ENCODE measurements at places on chromosomes 3 and 15. TPM values are rescaled to one million over a fixed set of nuclear protein-coding genes. Genes with fewer than 3 reads are reported as not detected.

- peaks cover 13% of the 10 kb centered on the region for H3K4me1 ChIP-seq
- H3K27ac ChIP-seq, result no peak overlapping the region
- no peaks in the 10 kb centered on the region for H3K27me3 ChIP-seq
- H3K4me3 ChIP-seq, result no peak overlapping the region
- no peak for DNase-seq
- H3K36me3 ChIP-seq, result peaks cover 37% of the 10 kb centered on the region
Observed at GRCh38 chr15:77475001-77475400, 54.3 kb downstream of the HMG20A start.

DNA sequence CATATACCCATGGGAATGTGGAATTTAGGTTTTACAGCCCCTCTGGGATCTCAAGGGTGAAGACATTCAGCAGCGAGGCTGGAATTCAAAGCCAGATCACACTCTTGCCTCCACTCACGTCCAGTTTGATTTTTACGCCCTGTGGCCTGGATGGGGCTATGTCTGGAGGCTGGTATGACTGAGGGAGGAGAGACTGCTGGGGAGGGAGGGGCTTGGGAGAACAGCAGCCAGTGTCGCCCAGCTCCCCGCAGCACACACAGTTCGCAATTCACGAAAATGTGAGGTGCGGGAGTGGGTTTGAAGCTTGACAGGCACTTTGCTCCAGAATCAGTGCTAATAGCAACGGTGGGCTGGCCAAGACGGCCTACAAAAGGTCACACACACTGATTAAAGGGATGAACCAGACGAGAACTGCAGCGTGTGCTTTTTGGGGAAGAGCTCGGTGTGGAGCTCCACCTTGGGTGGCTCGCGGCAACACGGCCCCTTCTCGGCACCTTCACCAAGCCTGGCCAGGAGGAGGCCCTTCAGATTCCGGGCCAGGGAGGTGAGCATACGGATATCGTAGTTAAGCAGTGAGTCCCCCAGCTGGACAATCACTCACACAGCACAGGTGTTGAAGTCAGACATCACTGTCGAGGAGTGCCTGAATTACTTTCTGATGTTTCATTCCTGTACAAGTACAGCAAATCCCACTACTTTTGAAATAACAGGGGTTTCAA lies 16.4 kb downstream of the EHD4 start:
- no peak overlapping the region for H3K4me3 ChIP-seq
- H3K36me3 ChIP-seq, result peaks cover 18% of the 10 kb centered on the region
- peaks cover 23% of the 10 kb centered on the region for H3K4me1 ChIP-seq
- DNase-seq, result no peak

DNA sequence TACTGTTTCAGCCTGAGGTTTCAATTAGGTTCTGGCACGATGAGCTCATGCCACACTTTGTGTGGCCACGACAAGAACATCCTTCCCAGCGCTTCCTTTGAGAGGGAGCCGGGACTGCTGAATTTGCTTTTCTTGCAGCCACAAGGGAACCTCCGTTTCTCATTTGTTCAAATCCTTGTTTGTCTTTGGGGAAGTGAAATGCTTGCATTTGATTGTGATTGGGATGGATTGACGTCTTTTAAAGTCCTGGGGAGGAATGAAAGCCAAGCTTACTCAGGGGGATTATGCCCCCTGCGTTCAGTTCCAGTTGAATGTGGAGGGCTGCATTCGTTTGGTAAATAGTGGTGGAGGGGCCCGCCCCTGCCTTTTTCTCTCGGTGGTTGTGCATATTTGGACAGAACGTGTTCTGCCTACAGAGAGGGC lies 277.6 kb downstream of the THSD4 start:
- no peak for DNase-seq
- H3K36me3 ChIP-seq, result no peaks in the 10 kb centered on the region
- peaks cover 5% of the 10 kb centered on the region for H3K4me1 ChIP-seq
- H3K4me3 ChIP-seq, result no peak overlapping the region
- no peak overlapping the region for H3K27ac ChIP-seq

GRCh38 chr15:87954793-87955192 lies 301.7 kb downstream of the NTRK3 start:
- DNase-seq, result no peak
- H3K27ac ChIP-seq, result no peak overlapping the region
- no peak overlapping the region for H3K4me3 ChIP-seq
- no peaks in the 10 kb centered on the region for H3K4me1 ChIP-seq
- no peaks in the 10 kb centered on the region for H3K36me3 ChIP-seq

GRCh38 chr3:143139762-143140161 lies 20.2 kb downstream of the CHST2 start:
- H3K36me3 ChIP-seq, result no peaks in the 10 kb centered on the region
- H3K4me3 ChIP-seq, result no peak overlapping the region
- no peaks in the 10 kb centered on the region for H3K4me1 ChIP-seq
- no peak overlapping the region for H3K27ac ChIP-seq

DNA sequence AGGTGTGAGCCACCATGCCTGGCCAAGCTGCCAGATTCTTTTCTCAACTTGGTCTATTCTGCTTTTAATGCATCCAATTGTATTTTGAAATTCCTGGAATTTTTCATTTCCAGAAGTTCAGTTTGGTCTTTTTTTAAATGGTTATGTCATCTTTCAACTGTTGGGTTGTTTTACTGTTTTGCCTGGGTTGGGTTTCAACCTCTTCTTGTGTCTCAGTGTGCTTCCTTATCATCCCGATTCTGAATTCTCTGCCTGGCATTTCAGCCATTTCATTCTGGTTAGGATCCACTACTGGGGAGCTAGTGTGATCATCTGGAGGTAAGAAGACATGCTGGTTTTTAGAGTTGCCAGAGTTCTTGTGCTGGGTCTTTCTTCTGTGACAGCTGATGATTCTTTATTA lies 61.5 kb downstream of the LRRC49 start:
- DNase-seq, result no peak
- H3K4me1 ChIP-seq, result no peaks in the 10 kb centered on the region
- no peak overlapping the region for H3K4me3 ChIP-seq
- peaks cover 12% of the 10 kb centered on the region for H3K27me3 ChIP-seq

DNA sequence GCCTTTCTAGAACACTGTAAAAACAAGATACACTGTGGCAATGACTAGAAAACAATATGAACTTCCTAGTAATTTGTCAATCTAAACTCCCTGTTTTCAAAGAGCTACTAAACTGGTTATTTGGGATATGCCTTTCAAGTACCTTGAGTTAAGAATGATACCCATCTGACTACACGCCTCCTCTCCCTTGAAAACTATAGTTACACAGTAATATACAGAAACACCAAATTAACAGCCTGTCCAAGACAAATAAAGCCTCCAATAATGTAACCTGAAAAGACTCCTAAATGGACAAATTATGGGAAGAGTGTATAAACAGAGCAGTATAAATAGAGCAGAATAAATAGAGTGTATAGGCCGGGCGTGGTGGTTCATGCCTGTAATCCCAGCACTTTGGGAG lies 70.1 kb downstream of the SMARCC1 start:
- peaks cover 40% of the 10 kb centered on the region for H3K36me3 ChIP-seq
- H3K4me3 ChIP-seq, result no peak overlapping the region
- no peak overlapping the region for H3K27ac ChIP-seq
- DNase-seq, result no peak

GRCh38 chr15:30929064-30929669 lies 25.5 kb downstream of the FAN1 start:
- peaks cover 35% of the 10 kb centered on the region for H3K36me3 ChIP-seq
- no peak overlapping the region for H3K27ac ChIP-seq
- H3K4me3 ChIP-seq, result no peak overlapping the region

DNA sequence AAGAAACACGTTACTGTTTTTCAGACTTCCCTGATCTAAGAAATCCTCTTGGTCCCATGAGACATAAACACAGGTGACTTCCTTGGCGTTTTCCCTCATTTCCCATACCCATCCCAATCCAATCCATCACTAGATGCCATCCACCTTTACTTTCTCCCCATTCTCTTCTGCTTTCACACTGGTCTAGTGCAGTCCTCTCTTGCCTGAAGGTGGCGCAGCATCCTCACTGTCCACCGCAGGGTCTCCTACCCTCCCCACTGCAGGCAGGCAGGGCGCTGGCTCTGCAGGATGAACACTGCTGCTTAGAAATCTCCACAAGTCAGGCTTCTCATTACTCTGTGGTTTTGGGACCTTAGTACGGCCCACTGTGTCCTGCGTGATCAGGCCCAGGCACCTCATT lies 58.2 kb downstream of the RAB7A start:
- peaks cover 70% of the 10 kb centered on the region for H3K4me1 ChIP-seq
- no peak overlapping the region for H3K27ac ChIP-seq
- no peak overlapping the region for H3K4me3 ChIP-seq
- DNase-seq, result peak; percentile 52
- peaks cover 3% of the 10 kb centered on the region for H3K36me3 ChIP-seq

DNA sequence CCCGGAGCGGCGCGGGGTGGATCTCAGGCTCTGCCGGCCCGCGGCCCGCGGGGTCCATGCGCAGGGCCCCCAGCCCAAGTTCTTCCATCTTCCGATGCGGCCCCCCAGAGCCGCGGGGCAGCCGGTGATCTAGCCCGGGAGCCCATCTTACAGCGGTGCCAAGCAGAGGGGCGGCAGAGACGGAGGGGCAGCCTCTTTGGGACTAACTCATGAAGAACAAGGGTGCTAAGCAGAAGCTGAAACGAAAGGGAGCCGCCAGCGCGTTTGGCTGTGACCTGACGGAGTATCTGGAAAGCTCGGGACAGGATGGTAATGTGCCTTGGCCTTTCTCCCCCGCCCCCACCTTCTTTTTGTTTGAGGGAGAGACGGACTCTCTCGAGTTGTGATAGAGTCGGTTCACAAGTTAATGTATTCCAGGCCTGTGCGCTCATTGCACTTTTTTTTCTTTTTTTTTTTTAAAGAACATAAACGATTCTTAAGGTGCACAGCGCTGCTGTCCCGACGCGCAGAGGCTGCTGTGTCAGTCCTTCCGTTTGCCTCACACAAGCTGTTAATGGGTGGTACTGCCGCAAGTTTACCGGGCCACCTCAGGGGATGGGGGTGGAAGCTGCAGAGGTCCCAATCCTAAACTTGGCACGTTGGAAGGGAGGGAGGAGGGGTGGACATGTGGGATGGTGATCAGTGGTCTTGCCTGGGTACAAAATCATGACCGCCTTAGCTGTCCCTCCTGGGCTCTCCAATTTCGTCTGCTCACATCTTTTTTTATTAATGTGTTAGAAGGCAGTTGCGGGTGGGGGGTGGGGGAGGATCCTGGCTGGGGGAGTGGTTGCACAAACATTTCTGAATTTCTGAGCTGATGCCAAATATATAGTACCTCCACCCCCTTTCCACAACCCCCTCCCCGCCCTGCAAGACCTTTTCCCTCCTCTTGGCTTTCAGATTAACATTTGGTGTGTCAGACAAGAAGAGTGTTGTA lies 801 bp downstream of the ARHGAP31 start:
- peak overlapping the region; percentile 69 for H3K27ac ChIP-seq
- H3K4me3 ChIP-seq, result peak overlapping the region; percentile 79
- peaks cover 44% of the 10 kb centered on the region for H3K4me1 ChIP-seq
- peak; percentile 68 for DNase-seq
- H3K27me3 ChIP-seq, result peaks cover 22% of the 10 kb centered on the region
- H3K36me3 ChIP-seq, result no peaks in the 10 kb centered on the region

TICRR gene
- total RNA-seq, result 30.8 TPM

SEC22A gene
- 15.2 TPM for total RNA-seq

FETUB gene
- total RNA-seq, result not detected

SPINK8 gene
- not detected for total RNA-seq

MDFIC2 gene
- total RNA-seq, result not detected
